ENCODE measurements at places on chromosomes 7 and 10. TPM values are rescaled to one million over a fixed set of nuclear protein-coding genes. Genes with fewer than 3 reads are reported as not detected.

- DNase-seq, result no peak
Measured at GRCh38 chr7:31073326-31074119, 21.4 kb downstream of the ADCYAP1R1 start.

Gene TMEM229A
- 0.13 TPM for polyA plus RNA-seq

Gene BUD23
- polyA plus RNA-seq, result 96.6 TPM

GRCh38 chr7:142560166-142560565 lies 189.1 kb upstream of the PRSS1 start:
- no peak for DNase-seq

Gene C7orf57
- polyA plus RNA-seq, result 0.95 TPM

DNA sequence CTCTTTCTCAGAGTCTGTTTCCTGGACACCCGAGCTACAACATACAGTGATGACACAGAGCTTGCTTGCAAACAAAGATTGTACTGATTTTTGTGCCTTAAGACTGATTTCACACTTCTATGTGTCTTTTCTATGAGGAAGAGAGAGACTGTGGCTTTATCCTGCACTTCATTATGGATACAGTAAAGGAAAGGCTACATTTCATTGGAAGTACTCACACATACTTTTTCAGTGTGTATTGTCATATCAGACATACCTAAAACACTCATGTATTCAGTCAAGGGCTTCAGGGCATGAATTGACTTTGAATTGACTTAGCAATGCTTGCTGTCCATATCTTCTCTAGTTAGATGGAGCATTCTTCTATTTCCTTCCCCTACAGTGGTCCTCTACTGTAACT lies 135.5 kb upstream of the IMMP2L start:
- no peak for DNase-seq

Gene OR6V1
- not detected for polyA plus RNA-seq

Gene PPP1R3C
- 37.3 TPM for polyA plus RNA-seq

GRCh38 chr7:69819333-69819705 lies 221.0 kb downstream of the AUTS2 start:
- DNase-seq, result no peak

DNA sequence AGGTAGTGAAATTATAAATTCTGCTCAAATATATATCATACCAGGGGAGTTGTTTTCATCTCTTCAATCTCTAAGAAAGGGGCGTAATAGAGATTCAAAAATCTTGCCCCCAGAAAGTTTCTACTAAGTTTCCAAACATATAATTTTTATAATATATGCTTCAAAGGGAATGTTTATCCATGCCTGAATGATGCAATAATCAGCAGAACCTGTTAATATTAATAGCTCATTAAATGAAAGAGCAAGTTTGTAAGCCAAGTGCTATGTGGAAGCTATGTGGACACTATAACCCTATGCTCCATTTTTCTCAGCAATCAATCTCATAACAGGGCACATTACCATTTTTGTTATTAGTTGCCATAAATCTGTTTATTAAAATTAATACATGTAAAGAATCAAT lies 25.3 kb downstream of the VPS41 start:
- DNase-seq, result no peak

GRCh38 chr10:71378336-71379117 lies 18.2 kb upstream of the CDH23 start:
- no peak for DNase-seq

Gene MKX
- 0.07 TPM for polyA plus RNA-seq

DNA sequence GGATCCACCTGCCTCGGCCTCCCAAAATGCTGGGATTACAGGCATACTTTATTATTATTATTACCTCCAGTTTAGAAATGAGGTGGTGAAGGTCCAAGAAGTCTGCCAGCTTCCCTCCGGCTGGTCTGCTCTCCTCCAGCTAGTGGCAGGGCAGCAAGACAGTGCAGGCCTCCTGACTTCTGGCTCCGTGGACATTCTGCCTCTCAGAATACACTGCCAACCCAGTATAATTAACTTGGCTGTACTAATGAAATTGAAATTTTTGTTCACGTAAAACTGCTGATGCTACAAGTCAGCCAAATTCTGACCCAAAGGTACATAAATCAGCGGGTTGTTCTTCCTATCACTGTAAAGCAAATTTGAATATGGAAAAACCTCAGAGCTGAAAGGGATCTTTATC lies 7.6 kb upstream of the PDE1C start:
- DNase-seq, result no peak

GRCh38 chr10:17081431-17081830 lies 48.2 kb downstream of the CUBN start:
- DNase-seq, result no peak

DNA sequence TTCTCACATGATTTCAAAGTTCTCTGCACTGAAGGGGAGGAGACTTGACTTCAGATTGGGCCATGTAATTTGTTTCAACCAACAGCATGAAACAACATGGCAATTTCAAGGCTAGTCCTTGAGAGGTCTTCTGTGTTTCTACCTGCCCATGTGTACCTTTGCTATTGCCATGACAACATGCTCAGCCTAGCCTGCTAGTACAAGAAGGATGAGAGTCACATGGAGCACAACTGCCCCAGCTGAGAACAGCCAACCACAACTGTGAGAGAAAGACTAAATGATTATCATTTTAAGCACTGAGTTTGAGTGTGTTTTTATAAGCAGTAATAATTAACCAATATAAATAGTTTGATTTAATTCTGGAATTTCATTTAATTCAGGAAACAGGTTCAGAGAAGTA lies 41.9 kb downstream of the ANKMY2 start:
- no peak for DNase-seq

Gene GNAT3
- not detected for polyA plus RNA-seq

GRCh38 chr7:75732764-75733630 lies 5.7 kb downstream of the HIP1 start:
- DNase-seq, result no peak

DNA sequence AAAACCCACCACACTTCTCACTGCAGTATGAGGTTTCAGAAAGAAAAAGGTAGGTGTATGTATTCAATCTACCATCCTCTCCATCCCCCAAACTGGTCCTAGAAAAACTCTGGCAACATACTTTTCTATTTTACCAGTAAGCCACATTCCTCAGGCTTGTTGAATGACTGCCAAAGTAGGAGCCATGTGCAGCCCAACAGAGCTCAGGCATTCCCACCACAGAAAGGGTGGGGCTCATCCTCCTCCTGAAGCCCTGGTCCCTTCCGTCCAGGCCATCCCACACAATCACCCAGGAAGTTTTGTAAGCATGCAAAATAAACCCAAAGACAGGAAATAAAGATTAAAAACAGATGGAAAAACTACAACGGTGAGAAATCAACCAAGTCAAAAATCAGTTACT lies 57.2 kb downstream of the MAD1L1 start:
- no peak for DNase-seq

DNA sequence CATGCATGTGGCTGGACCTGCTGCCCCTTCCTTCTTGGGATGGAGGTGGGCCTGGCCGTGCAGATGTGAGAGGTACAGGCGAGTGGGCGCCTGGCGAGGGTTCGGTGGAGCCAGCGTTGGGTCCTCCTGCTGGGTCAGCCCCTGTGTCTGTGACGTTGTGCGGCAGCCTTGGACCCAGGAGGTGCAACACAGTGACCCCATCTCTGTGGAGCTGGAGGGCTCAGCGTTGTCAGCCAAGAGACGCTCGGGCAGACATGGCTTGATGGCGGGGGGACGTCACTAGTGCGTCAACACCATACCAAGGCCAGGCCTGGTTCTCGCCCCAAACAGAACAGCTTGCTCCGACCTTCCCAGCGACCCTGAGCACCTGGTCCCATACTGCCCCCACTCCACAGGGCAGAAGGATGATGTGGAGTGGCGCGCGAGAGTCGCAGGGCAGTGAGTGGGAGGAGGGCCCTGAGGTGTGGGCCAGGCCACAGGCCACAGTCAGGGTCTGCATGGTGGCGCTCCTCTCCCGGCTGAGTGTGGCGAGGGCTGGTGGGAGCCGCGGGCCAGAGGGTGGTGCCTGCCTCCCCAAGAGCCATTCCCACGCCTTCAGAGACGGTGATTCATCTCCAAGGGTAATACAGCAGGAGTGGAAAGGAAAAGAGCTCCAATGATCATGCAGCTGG lies 184.4 kb downstream of the DNAJB6 start:
- DNase-seq, result no peak

DNA sequence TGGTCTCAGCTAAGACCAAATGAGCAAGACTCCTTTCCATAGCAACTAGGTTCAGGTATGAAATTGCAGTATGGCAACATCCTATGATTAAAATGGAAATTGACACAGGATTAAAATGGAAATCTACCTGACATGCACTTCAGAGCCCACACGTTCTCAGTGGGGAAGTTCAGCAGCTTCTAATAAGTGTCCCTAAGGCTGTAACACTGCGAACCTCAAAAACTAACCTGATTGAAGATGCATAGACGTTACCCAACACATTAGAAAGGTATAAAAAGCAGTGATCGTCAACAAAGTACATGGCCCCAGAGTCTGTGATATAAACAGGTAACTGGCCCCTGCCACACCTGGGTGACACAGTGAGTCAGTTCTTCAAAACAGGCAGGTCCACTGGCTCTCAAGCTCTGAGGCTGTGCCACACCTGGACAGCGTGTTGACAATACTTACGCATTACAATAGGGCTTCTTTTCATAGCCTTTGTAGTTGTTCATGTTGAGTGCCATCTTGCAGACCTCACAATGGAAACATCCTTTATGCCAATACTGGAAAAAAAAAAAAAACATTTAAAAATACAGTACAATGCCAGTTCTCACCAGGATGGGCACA lies 274.9 kb upstream of the NEBL start:
- DNase-seq, result no peak

DNA sequence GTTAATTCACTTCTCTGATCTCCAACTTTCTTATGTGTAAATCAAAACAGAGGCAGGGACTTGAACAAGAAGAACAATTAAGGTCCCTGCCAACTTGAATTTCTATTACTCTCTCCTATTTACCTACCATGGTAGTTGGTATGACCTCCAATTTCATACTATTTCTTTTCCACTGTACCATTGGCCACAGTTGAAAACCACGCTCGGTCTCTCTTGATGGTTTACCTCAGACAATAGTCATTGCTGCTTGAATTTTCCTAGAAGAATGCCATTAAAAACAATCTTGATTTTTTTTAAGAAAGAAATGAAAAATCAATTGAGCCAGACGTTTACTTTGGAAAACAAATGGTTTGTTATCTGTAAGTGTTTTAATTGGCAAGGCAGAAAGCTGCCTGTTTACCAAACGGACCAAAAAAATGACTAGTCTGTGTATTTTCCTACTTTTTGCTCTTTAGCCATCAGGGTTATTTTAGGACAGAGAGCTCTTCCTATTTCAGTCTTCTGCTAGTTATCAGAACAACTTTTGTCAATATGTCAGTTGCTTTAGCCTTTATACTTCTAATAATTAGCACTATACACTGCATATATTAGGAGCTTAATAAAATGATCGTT lies 157.5 kb upstream of the PLXDC2 start:
- no peak for DNase-seq

DNA sequence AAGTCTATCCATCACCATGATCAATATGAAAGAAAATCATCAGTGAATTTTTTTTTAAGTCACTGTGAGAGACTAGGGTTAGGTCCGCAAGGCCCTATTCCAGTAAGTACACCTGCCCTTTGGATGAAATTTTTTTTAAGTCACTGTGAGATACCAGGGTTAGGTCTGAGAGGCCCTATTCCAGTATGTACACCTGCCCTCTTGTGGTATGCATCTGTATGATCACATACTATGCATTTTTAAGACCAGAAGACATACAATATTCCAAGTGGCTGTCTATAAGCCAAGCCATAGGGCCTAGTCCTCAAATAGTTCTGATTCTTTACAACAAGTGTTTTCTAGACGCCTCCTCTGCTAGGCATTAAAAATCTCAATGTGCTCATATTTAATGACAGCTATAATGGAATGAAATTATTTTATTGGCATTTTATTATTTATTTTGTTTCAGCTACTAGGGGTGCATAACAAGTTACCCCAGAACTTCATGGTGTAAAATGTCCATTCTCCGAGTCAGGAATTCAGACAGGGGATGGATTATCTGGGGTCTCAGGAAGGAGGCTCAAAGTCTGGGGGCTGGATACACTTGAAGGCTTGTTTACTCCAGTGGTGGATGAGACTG lies 53.1 kb downstream of the TEX36 start:
- DNase-seq, result peak; percentile 50

Gene UPK3BL2
- polyA plus RNA-seq, result 18.5 TPM

Gene ITGB1
- 623 TPM for polyA plus RNA-seq

Gene GNAI1
- polyA plus RNA-seq, result 112 TPM

GRCh38 chr10:99975942-99976809 lies 33.6 kb downstream of the DNMBP start:
- no peak for DNase-seq

DNA sequence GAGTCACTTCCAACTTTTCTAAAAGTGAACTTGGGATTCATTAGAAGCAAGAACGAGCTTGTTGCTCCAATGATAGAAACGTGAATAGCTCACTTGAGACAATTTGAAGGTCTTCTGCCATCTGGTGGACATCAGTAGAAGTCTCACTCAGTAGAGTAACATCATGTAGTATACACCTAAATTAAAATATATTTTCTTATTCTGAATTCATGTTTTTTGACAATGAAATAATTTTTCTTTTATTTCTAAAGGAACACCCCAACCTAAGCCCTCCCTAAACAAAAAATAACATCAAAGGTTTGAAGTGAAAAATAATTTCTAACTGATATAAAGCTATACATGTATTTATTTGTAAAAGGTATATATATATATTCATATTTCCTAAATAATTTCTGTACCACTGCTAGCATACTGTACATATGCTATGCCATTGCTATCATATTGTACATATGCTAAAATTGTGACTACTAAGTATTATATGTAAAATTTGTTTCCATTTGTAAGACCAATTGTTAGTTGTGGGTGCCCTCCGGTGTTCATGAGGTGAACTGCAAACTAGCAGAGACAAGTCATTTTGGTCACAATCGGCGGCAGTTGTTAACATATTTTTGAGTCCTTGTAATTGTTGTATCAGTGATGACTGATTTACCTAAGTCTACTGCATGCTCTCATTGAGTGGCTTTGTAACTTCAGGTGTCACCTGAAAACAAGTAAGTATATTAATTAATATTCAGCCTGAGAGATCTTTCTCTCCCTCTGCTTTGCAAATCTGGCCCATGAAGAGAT lies 121.9 kb downstream of the PTPRZ1 start:
- DNase-seq, result peak; percentile 67

- no peak for DNase-seq
Measured at GRCh38 chr7:106285855-106286492, 1.2 kb upstream of the NAMPT start.

DNA sequence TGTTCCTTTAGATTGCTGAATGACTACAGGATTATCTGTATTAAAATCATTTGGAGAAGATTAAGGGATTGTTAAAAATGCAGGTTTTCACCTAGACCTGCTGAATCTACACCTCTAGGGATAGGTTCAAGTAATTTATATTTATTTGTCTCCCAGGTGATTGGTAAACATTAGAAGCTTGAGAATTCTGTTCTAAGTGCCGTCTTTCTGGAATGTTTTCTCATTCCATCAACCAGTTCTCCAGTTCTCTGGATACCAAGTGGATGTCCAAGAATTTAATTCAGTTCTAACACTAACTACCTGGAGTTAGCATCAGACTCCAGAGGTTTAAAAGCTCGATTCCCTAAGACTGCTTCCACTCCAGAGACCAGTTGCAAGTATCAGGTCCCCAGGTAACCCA lies 110.9 kb downstream of the PRTFDC1 start:
- DNase-seq, result no peak

Gene EPHB6
- 18.0 TPM for polyA plus RNA-seq

Gene UTF1
- polyA plus RNA-seq, result not detected

Gene SLC16A12
- polyA plus RNA-seq, result 33.3 TPM

Gene PIP
- polyA plus RNA-seq, result not detected

Gene TRIM74
- polyA plus RNA-seq, result 2.0 TPM

Gene DNAH11
- polyA plus RNA-seq, result 3.3 TPM
